ENCODE measurements at places on chromosomes 5 and 9.

GRCh38 chr9:104808035-104808614, 44.2 kb downstream of the NIPSNAP3B start:
- no peak for DNase-seq

- no peak for DNase-seq
These were observed at the start of gene SPARC for GRCh38 chr5:151686674-151687407. TSS of gene SPARC (minus strand) at chr5:151686915. CDS start at chr5:151676188, 10,727 bp downstream.

DNA sequence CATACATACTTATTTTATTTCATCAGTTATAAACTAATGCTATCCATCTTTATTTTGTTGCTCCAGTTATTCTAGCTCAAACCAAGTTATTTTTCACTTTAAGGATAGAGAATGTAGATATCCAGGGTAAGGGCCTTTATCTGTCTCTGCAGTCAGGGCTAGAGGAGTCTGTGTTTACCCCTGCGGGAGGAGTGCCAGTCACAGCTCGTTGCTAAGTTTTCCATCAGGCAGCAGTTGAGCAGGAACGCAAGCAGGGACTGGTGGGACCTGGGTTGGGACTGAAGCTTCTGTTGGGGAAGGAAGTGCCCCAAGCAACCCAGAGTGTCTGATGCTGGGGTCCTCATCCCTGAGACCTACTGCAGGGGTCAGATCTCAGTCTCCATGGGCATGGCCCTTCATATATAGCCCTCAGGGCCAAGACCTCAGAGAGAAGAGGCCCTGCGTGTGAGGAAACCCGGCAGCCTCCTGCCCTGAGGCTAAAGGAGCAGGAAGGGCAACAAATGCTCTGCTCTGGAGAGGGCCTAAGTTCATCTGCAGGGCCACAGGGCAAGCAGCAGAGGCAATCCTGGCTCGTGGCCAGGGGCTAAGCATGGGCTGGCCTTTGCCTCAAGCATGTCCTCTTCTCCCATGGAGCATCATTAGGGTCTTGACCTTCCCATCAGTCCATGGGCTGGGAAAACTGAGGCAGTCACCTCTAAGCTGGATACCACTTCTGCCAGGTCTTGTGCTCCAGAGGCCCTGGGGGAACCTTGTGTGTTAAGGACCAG, 6.6 kb downstream of the SLC22A4 start:
- no peak for DNase-seq

DNA sequence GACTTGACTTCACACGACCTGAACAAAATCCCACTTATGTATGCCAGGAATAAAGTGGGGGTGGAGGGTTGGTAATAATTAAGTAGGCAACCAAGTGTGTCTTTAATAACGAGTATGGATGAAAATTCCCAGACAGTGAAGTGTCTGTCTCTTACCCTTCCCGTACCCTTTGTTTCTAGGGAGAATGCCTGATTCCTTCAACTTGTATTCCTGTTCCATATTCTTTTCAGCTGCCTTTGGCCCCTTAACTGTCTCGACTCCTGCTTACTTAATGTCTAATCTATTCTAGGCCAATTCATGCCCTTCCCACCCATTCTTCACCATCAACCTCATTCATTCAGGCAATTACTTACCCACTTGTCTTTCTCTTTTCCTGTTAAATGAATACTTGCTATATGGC, 380.5 kb downstream of the RAB3C start:
- DNase-seq, result no peak

DNA sequence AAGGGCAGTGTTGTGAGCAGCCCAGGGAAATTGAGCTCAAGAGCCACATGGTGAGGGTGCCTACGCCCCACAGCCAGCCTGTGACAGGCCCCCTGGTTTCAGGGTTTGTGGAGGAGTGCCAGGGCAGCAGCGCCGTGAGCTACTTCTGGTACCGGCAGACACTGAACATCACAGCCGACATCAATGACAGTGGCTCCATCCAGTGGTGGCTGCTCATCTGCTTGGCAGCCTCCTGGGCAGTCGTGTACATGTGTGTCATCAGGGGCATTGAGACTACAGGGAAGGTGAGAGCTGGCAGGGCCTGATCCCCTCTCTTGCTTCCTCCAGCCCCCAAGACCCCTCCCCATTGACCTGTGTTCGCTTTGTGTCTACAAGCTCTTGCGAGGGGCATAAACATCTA, 10.2 kb downstream of the SLC6A18 start:
- no peak for DNase-seq

DNA sequence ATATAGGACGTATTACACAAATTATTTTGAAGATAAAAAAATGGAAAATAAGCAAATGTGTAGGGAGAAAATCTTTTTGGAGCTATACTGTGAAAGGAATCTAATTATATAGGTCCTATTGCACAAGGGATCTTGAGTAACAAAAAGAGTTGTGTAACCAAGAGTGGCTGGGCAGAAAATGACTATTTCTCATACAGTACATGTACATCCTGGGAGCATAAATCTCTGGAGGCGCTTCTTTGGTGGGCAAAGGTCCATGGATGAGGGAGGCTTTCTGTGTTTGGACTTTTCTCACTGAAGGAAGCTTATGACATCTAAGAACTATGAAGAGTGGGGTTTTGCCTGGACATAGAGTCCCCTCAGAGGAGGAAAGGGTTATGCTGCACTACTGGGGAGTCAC, 29.8 kb downstream of the ANKS6 start:
- DNase-seq, result no peak

DNA sequence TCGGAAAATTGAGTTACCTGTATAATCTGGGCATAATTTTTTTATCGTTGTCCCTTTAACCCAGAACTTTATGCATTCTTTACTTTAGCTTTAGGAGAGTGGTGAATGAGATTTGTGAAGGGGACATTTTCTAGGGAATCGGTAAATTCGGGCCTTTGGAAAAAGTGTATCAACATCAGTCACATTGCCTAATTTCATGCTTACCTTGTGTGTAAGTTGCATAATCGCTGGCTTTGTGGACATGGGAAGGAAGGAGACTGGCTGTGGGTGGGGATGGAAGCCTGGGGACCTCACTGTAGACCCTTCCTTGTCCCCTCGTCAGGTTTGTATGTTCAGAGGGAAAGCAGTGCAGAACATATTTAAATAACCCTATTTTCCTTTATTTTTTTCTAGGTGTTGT, 3.3 kb downstream of the PSAT1 start:
- no peak for DNase-seq

DNA sequence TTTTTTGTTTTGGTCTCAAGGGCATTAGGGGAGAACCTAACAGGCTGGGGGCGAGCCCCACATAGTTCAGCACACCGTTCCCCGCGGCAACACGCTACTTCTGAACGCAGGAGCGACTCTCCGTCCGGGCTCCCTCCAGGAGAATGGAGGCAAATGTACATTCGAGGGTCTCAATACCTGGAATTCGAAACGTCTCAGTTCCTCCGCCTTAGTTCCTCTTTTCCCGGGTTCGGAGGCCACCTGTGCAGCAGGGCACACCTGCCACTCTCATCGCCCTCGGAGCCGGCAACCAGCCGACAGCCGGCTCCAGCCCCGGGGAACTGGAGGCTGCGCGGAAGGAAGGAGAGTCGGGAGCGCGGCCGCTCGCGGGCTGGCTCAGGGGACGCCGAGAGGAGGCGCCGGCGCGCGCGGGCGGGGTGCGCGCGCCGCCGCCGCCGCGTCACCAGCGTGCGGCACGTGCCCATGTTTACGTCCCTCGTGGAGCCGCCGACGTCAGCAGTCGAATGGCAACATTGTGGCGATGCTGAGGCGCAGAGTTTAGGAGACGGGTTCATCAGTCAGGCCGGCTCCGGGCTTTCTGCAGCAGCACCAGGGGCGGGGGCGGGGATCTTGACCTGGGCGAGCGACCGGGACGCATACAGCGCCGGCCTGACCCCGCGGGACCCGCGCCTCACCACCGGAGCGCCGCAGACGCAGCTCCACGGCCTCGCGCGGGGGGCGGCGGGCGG, at the start of gene JMY:
JMY (plus strand) TSS at position 498 of the 728 bp plus-strand sequence. CDS start 520 bp downstream, outside the sequence.
- DNase-seq, result peak; percentile 82

- no peak for DNase-seq
These were observed 34.9 kb downstream of the PCDH1 start for GRCh38 chr5:141843156-141843927.

DNA sequence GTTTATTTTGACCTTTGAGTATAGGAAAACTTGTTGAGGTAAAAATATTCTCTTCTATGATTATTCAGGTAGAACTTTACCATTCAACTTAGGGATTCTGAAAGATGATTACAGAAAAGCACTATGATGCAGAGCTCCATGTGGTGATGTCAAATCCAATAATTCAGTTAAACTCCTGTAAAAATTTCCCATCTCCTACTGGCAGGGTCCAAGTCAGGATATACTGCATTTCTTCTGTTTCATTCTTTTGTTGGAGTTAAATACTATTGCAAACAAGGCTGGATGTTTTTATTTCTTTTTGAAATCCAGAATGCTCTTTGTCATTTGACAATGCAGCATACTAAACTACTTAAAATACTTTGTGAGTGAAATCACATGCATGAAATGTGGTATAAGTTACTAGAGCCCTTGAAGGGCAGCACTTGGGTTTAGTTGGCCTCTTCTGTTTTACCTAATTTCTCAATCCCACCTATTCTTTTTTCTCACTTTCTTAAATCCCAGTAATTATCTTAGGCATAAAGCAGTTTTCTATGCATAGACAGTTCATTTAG, 204.5 kb downstream of the FBXL7 start:
- DNase-seq, result no peak

- DNase-seq, result no peak
These were observed 8.6 kb upstream of the RAPGEF1 start for GRCh38 chr9:131748411-131748955.

DNA sequence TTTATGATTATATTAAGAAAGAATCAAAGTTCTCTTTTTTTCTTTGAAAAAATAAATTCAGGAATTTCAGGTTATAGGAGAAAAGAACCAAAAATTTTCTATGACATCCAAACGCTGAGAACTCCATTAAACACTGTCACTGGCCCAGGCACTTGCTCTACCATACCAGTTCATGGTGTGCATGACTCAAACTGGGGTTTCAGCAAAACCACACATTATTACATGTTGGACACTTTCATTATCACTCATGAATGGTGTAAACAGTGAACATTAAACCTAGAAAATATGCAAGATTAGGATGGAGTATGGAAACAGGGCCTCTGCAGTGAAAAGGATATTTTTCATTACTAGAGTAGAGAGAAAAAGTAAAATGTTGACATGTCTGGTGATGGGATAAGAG, 369.9 kb upstream of the FAM174A start:
- DNase-seq, result no peak

DNA sequence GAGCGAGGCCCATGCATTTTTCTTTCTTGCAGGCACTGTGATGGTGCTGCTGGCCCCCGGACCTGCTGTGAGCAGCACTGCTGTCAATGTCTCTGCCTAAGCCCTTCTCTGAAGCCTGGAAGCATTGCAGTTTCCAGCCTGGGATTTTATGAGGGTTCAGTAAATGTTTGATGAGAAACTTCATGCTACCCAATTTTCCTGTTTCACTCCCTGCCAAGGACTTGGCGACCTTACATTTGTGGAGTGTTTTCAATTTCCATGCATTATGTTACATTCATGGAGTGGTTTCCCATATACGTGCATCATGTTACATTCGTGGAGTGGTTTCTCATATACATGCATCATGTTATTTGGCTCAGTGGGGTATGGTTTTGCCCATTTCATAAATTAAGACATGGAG, 90.7 kb upstream of the PTCH1 start:
- DNase-seq, result no peak

DNA sequence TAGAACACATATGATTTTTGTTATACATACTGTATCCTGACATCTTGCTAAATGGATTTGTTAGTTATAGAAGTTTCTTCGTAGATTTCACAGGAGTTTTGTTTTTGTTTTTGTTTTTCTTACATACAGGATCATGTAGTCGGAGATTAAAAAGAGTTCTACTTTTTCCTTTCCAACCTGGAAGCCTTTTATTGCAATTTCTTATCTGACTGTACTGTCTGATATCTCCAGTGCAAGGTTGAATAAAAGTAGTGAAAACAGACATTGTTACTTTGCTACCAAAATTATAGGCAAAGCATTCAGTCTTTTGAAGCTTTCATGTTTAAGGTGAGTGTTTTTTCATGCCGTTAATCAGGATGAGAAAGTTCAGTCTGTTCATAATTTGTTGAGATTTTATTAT, 117.4 kb upstream of the PRSS3 start:
- DNase-seq, result no peak

DNA sequence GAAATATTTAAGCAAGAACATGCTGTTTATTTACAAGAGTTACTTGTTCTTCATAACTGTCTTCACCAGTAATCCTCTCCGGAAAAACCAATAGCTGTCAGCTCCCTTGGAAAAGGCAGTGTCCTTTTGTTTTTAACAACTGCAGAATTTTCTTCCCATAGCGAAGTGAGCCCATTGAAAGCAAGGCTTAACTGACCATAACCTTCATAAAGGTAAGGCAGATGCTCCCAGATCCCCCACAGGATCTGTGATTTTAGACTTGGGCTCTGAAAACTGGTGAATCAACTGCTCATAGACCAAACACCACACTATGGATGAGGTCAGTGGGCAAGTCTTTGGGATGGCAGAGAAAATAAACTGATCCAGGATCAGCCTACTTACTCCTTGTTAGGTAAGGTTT, 155.0 kb downstream of the GLIS3 start:
- no peak for DNase-seq

DNA sequence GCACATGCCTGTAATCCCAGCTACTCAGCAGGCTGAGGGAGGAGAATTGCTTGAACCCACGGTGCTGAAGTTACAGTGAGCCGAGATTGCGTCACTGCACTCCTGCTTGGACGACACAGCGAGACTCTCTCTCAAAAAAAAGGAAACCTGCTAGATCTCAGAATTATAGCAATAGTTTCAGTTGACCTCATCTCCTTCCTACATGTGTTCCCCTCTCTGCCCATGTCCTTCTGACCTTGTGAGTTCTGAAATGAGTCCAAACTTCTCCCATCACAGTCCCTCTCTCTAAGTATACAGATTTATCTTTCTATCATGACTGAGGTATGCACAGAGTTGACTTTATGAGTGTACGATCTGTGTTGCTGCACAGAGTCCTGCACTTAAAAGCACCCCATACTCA, 44.6 kb upstream of the SHOC1 start:
- no peak for DNase-seq

- no peak for DNase-seq
These were observed 32.9 kb downstream of the ROPN1L start for GRCh38 chr5:10474521-10475075.

DNA sequence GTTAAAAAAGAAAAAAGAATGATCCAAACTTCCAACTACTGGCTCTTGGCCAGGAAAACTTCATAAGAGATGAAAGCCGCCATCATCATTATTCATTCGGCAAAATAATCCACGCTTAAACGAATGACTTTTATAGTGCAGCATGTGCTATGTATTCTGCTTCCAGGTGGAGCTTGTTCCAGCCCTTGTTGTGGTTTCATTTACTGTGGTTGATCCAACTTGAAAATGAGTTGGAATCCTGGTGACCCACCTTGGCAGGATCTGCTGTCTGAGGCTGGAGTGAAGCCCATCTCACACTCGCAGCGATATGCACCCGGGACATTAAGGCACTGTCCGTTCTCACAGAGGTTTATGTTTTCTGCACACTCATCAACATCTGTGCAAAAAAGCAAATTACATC, 209.6 kb downstream of the FBN2 start:
- no peak for DNase-seq

GRCh38 chr5:3734632-3735031, 139.0 kb downstream of the IRX1 start:
- DNase-seq, result no peak

- DNase-seq, result no peak
These were observed 43.5 kb upstream of the SLC12A7 start for GRCh38 chr5:1155191-1156032.
